ENCODE measurements at places on chromosomes 5 and 9. TPM values are rescaled to one million over a fixed set of nuclear protein-coding genes. Genes with fewer than 3 reads are reported as not detected.

DNA sequence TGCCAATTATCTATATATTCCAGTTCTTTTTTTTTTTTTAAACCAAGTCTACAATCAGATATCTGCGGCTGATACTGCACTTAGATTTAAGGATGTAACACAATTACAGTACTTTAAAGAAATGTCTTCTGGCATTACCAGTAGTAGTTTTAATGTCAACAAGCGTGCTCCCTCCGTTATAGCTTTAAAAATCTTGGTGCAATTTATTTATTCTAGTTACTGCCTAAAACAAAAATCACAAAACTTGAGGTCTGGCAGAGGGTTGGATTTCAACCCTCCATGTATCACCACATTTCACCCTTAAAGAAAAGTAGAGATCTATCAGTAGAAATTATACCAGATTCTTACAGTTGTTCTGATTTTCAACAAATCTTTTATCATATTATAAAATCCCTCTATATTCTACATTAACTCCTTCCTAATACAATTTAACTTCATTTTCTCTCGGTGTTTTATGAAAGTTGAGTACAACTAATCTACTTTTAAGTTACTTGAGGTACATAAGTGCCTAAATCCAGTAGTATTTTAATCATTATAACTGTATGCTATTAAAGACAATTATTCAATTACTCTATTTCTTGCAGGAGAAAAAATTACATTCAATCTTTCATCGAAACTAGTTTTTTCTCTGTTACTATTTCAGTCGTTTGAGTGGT, 2.0 kb upstream of the RICTOR start:
- DNase-seq, result no peak

PCDHGA11 gene
- 3.0 TPM for polyA plus RNA-seq

PCDHAC2 gene
- polyA plus RNA-seq, result 2.0 TPM

GPR151 gene
- not detected for polyA plus RNA-seq

CRAT gene
- 52.3 TPM for polyA plus RNA-seq

DNA sequence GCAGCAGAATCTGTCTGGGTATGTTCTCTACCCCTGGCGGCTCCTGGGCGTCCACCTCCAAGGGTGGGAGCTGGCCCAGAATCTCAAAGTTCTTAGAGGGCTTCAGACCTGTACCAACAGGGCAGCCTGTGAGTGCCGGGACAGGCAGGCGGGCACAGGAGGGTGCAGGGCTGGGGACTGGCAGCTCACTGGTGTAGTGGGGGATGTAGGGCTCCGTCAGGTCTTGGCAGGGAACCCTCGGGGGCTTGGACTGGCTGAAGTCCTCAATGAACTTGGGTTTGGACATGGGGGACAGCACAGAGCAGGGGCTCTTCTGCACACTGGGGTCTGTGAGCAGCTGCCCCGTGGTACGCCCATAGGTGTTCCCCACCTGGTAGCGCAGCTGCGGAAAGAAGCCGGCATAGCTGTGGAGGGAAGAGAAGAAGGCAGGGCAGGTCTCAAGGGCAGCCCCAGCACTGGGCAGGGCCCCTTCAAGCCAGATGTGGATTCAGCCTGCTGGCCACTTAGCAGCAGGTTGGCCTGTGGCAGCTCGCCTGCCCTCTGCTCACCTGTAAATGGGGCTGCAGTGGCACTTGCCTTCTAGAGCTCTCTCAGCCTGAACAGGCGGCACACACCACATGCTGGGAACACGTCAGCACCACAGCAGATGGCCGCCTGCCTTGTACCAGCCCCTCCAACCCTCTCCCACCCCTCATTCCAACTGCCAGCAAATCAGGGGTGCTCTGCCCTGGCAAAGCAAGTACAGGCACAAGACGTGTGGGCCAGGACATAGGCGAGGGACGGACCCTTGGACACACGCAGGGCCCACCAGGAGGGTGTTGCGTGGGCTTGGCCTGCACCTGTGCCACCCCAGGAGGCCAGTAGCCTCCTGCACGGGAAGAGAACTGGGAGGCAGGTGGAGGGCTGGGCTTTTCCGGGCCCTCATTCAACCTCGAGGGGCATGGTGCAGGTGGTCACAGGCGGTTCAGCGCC, 4.6 kb downstream of the TUBB4B start:
- DNase-seq, result no peak

EPB41L4B gene
- polyA plus RNA-seq, result 14.2 TPM

DNA sequence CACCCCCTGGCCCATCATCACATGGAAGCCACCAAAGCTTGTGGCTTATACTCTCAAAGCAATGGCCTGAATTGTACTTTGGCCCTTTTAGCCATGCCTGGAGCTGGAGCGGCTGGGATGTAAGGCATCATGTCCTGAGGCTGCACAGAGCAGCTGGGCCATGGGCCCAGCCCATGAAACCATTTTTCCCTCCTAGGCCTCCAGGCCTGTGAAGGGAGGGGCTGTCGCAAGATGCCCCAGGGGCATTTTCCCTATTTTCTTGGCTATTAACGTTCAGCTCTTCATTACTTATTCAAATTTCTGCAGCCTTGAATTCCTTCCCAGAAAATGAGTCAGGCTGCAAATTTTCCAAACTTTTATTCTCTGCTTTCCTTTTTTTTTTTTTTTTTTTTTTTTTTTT, 27.7 kb downstream of the FST start:
- DNase-seq, result no peak

- DNase-seq, result no peak
These were observed 145.7 kb downstream of the ARHGAP26 start for GRCh38 chr5:142915813-142916424.

DNA sequence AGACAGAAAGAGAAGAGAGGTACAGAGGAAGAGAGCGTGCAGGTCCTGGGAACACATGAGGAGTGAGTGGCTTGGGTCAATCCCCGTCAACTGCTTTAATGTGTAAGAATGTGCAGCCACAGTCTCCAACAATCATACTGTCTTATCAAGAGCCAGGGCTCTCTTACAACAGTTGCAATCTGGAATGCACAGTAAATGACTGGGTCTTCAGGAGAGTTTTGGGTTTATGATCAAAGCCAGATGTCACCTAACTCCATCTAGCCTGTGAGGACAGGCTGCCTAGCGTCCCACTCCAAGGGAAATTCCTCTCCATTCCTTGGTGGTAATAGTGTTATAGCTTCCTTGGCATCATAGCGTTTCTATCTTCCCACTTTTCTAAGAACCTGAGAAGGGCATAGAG, 75.0 kb upstream of the TRIO start:
- DNase-seq, result no peak

FSTL4 gene
- polyA plus RNA-seq, result 5.2 TPM

DNA sequence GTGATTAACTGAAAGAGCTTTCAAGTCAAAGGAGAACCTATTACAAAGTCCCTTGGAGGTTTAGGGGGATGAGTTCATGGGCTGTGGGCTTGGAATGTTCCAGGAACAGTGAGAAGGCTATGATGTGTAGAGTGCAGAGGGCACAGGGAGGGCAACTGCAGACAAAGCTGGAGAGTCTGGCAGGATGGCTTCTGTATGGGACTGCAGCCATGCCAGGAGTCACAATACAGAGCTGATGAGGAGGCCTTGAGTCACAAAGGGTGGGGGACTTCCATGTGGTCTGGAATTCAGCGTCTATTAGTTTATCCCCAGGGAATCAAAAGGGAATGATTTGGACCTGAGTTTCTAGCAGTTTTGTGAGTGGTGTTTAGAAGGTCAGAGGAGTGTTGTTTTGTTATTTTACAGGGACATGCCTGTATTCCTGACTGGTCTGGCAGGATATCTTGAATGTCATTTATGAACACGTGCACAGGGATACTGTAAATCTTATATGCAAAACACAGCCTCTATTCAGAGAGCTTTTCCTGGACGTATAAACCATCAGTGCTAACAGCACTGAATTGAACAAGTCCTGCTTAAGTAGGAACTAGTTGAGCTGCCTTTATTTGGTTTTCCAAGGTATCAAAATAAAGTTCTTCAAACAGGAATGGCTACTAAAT, 14.3 kb upstream of the TEK start:
- no peak for DNase-seq

DNA sequence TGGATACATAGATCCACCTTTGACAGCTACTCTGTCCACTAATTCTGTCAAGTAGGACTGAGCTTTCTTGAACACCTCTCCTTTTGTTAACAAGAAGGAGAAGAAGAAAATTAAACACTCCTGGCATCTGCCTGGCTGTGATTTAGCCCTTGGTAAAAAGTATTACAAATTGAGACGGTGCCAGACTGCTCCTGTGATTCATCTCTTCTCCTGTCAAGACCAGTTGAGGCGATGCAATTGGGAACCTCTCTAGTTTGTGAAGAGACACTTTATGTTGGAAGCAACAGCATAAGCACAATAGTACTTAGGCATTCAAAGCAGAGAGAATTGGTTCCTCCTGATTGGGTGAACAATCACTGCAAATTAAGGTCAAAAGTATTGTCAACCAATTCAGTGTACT, 72.7 kb downstream of the GHR start:
- no peak for DNase-seq

DNA sequence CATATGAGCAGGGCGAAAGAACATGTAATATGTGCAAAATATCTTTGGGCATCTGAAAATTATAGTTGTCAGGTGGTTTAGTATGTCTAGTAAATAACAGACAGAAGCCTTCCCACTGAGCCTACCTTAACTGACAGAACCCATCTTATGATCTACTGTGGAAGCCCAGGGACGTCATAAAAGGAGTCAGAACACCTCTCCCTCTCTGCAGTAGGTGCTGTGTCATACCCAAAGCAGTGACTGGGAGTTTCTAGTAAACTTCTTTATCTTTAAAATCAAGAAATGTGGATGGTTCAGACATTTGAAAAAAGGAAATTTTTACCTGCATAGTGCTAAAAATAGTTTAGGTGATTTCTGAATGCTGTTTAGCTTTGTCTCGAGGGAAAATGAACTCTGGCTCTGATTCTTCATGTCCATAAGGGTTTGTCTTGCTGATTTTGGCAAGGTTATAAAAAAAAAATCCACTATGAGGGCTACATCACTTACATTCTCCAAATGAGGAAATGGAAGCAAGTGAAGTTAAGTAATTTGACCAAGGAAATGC, 104.0 kb downstream of the NUDT12 start:
- DNase-seq, result no peak

DNA sequence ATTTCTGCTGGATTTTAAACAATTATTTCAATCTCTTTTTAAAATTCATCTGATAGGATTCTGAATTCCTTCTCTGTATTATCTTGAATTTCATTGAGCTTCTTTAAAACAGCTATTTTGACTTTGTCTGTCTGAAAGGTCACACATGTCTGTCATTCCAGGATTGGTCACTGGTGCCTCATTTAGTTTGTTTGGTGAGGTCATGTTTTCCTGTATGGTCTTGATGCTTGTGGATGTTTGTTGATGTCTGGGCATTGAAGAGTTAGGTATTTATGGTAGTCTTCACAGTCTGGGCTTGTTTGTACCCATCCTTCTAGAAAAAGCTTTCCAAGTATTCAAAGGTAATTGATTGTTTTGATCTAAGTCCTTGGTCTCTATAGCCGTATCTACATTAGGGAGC, 39.1 kb downstream of the DENND4C start:
- DNase-seq, result no peak

MIGA2 gene
- 20.0 TPM for polyA plus RNA-seq

GRCh38 chr9:121610638-121610953, 40.8 kb upstream of the DAB2IP start:
- no peak for DNase-seq

GRCh38 chr5:92665506-92665905, 915.5 kb downstream of the NR2F1-AS1 start:
- DNase-seq, result no peak

GRCh38 chr5:16935231-16936149, 598 bp downstream of the MYO10 start:
- DNase-seq, result no peak

ECSCR gene
- 29.6 TPM for polyA plus RNA-seq

LYSMD3 gene
- 14.3 TPM for polyA plus RNA-seq

GRCh38 chr5:99314721-99315120, 385.9 kb upstream of the CHD1 start:
- no peak for DNase-seq

C9orf153 gene
- polyA plus RNA-seq, result 0.22 TPM

- no peak for DNase-seq
These were observed 24.6 kb downstream of the CSF2 start for GRCh38 chr5:132098151-132098594.

TMEM252 gene
- 1.8 TPM for polyA plus RNA-seq

DNA sequence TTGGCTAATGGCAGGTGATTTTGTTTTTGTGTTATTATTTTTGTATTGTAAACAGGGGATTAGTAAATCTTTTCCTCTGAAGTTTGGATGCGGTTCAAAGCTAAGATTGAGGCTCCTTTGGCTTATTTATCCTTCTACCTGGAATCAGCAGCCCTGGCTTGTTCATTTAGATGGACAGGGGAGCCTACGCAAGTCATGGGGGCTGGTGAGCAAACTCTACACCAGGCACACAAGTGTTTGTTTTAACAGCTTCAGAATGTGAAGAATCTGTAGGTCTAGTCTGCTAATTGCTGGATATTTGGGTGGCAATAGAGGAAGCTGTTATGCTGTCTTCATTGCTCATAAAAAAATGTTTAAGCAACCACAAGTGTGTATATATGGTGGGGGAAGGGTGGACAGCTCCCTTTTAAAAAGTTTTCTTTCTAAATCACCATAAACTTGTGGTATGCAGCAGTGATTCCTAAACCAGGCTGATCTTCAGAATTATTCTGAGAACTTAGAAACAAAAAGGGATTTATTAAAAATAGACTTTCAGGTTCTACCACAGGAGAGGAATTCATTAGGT, 20.7 kb downstream of the ZNF462 start:
- no peak for DNase-seq

IFNK gene
- not detected for polyA plus RNA-seq

AIF1L gene
- polyA plus RNA-seq, result 21.5 TPM

C5orf47 gene
- not detected for polyA plus RNA-seq

- DNase-seq, result no peak
These were observed 29.9 kb downstream of the HACD4 start for GRCh38 chr9:21001581-21001980.

CMYA5 gene
- 206 TPM for polyA plus RNA-seq

OR1K1 gene
- polyA plus RNA-seq, result not detected

ARSB gene
- 19.4 TPM for polyA plus RNA-seq

DNA sequence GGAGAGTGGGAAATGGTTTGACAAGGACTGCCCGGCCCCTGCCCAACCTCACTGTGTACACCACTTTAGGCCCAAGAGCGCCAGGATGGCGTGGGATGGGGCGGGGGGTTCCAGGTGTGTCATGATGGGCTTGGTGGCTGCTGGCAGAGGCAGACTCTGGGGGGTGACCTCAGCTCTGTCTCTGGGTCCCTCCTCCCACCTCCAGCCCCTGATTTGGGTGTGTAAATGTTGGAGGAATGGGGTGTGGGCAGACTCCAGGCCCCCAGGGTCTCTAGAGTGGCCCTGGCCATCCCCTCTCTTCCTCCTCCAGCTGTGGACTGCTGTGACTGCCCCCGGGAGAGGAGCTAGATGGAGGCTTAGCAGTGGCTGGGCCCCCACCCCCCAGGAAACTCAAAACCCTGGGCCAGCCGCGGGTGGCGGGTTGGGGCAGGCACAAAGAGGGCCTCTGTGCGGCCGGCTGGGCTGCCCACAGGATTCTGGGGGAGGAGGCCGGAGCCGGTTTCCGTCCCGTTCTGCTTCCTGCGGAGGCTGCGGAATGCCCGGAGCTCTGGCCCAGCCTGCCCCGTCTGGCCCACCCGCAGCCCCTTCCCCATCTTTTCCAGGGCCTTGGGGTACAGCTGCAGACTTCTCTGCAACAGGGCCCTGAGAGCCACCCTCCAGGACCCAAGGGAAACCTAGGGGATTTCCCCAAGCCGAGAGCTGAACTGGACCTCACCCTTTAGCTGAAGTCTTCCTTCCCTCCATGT, 23.1 kb downstream of the CXXC5 start:
- no peak for DNase-seq

GRCh38 chr5:149765932-149766331, 35.8 kb downstream of the PPARGC1B start:
- no peak for DNase-seq

- no peak for DNase-seq
These were observed 270.2 kb downstream of the FBXL17 start for GRCh38 chr5:108111736-108112135.

MRPL41 gene
- polyA plus RNA-seq, result 34.2 TPM

GRCh38 chr5:135462304-135462703, 10.2 kb upstream of the TIFAB start:
- DNase-seq, result no peak
